Right lobe of liver (tissue), 6 donors: ENCODE measurements at places on chromosomes 5 and 9. TPM values are rescaled to one million over a fixed set of nuclear protein-coding genes. Genes with fewer than 3 reads are reported as not detected.

DNA sequence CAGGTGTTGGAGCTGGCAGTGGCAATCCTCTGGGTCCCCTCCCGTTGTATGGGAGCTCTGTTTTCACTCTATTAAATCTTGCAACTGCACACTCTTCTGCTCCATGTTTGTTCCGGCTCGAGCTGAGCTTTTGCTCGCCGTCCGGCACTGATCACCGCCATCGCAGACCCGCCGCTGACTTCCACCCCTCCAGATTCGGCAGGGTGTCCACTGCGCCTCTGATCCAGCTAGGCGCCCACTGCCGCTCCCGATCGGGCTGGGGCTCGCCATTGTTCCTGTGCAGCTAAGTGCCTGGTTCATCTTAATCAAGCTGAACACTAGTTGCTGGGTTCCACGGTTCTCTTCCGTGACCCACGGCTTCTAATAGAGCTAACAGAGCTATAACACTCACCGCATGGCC, 23.2 kb downstream of the ANKH start:
- DNase-seq: no peak

The PCDHB13 gene
- 1.00 TPM for total RNA-seq

DNA sequence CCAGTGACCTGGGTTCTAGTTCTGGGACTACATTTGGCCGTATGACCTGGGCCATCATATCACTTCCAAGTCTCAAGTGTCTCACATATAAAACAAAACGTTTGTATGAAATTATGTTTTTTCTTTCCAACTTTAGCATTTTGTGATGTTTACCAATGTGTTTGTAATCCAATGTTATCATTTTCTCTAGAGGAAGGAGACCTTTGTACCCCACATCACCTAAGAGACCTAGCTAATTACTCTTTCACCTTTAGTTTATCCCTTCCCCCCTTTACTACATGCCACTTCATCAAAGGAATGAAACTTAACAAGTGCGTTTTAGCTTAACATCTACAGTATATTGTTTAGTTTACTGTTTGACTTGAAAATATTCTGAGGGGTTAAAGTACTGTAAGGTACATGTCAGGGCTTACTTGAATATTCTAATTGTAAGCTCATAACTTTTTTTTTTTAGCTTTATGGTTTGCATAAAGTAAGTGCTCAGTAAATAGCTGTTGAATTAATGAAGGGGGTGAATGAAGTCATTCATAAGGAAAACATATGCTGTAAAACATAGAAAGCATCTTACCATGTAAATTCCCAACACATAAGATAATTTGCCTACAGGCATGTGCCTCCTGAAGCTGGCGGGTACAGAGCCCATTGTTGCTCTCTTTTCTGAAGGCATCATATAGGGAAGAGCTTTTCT, 2.9 kb downstream of the PIP5K1B start:
- DNase-seq: no peak

The BAAT gene
- 537 TPM for total RNA-seq

GRCh38 chr9:91420501-91421127, 3.0 kb downstream of the NFIL3 start:
- DNase-seq: no peak

- no peak for DNase-seq
These were observed 21.5 kb upstream of the JADE2 start for GRCh38 chr5:134503937-134504437.

- no peak for DNase-seq
These were observed 590.5 kb downstream of the CCDC171 start for GRCh38 chr9:16143310-16143709.

- no peak for DNase-seq
These were observed 74.9 kb downstream of the UNC13B start for GRCh38 chr9:35236692-35237091.

- DNase-seq: no peak
These were observed 59.9 kb downstream of the SUB1 start for GRCh38 chr5:32645246-32645645.

GRCh38 chr5:115432691-115433090, 111.9 kb downstream of the FEM1C start:
- no peak for DNase-seq

DNA sequence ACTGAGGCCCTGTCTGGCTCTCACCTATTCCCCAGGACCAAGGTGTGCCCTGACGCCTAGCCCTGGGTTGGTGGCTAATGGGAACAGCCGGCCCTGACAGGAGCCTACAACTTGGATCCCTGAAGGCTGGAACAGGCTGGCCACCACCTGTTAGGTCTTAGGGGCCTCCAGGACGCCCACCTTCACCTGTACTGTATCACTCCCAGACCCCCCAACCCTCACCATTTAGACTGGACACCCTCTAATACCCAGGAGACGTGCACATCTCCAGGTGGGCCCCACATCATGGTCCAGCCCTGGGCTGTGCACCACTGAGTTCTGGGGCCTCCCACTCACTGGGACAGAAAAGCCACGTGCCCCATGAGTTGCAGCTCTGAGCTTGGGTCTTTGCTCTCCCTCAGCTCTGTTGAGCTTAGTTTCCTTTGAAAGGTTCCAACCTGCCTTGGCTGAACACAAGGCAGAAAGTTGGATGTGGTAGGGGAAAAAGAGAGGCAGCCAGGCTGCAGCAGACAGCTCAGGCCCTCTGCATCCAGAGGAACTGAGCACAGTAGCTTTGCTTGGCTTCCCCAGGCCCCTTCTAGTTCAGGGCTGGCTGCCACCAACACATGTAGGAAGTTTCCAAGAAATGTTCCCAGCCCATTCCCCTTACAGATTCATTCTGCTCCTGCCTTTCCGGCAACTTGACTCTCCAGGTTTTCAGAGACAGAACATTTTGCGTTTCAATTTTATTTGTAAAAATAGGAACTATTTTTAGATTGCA, 116.8 kb upstream of the TBC1D2 start:
- no peak for DNase-seq

DNA sequence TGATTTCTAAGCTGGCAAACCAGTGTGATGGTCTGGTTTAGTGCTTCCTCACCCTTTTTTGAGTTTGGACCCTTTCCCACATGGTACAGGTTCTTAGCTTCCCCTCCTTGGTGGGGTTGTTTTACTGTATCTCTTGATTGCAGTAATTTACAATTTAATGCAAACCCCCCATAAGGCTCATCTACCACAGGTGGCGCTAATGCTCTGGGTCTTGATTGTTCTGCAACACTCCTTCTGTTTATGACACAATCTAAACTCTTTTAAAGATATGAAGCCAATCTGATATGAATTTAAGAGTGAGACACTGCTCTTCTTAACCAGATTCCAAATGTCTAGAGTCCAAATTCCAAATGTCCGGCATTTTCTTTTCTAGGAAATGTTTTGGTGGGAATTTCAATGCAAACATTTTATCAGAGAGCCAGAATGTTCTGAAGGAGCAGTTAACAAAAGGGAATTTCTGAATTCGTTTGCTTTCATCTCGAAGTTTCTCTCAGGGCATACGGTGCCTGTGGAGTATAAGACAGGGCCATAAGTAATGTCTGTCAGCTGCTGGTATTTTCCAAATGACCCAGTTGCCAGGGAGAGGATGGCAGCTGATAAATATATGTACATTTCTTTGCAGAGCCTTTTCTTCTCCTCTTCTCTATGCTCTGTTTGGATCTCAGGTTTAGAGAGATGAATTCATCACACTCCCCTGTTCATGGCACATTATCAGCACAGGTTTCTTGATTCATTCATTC, 246.8 kb downstream of the ARHGAP26 start:
- no peak for DNase-seq

The SLCO4C1 gene
- 2.4 TPM for total RNA-seq

The SHOC1 gene
- total RNA-seq: not detected

The FOXD1 gene
- total RNA-seq: not detected

- DNase-seq: no peak
These were observed 114.4 kb upstream of the LIFR start for GRCh38 chr5:38670878-38671277.

The LNPEP gene
- total RNA-seq: 10.6 TPM

GRCh38 chr9:75532233-75533050, 358.0 kb upstream of the PCSK5 start:
- no peak for DNase-seq

DNA sequence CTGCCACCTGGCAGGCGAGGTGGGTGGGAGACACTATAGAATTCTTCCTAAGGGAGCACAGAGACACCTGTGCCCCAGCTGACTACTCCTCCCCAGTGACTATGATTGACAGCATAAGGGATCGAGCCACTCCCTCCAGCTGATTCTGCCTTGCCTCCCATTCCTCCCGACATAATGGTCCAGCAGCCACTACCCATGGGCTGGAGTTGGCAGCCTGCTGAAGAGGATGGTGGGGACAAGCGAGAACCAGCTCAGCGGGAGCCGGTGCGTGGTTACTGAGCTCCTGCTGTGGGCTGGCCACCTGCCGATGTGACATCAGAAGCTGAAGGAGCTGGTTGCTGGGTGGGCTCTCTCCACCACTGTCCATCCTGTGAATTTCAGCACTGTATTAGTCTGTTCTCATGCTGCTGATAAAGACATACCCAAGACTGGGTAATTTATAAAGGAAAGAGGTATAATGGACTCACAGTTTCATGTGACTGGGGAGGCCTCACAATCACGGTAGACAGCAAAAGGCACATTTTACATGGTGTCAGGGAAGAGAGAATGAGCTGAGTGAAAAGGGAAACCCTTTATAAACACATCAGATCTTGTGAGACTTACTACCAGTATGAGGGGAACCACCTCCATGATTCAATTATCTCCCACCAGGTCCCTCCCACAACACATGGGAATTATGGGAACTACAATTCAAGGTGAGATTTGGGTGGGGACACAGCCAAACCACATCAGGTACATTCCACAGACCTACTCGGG, 12.1 kb upstream of the NCS1 start:
- DNase-seq: no peak

DNA sequence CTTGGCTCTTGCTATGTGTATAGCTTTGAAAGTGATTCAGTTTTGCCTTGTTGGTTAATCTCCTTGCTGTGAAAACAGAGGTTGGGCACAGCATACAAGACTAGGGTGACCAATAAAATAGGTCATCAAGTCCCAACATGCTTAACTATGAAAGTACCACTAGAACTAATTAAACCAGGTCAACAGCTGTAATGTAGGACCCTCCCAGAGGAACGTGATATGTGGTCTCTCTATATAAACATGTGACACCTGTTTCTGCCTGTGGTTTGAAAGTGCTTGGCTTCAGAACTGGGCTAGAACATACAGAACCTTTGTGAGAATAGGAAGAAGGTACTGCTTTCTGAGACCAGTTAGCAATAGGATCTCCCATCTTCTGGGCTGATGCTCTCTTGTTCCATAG, 297.1 kb downstream of the FBXL7 start:
- DNase-seq: no peak
